Urothelium cell line (cell line): ENCODE measurements at places on chromosomes 16 and 17.

- no peak for DNase-seq
Observed at GRCh38 chr17:54085934-54086333, 263.2 kb downstream of the KIF2B start.

DNA sequence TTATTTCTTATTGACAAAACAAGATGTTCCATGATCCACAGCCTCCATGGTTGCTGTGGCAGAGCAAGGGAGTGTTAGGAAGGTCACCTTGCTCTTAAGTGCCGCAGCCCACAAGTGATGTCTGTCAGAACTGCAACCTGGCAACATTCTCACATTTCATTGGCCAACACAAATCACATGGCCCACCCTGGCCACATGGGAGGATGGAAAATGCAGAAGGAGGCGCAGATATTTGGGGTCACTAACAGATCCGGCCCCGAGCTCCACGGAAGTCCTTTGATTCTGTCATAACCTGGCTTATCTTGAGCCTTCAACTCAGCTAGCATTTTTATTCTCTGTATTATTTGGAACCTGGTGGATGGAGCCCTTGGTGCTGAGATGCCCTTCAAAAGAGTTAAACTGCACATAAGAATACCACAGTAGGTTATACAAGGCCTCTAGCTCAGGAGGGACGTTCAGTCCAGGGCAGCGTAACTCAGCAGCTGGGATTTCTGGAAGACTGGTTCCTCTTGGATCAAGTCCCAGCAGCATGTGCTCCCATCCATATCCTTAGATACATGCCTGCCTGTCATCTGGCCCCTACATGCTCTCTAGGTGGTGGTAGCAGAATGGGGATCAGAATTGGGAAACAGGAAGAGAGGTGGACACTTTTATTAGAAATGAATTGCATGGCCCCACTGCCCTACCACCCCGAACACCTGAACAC lies 508.1 kb downstream of the HAPSTR1 start:
- no peak for DNase-seq

- no peak for DNase-seq
Observed at GRCh38 chr16:67028167-67028695, 718 bp upstream of the CBFB start.

DNA sequence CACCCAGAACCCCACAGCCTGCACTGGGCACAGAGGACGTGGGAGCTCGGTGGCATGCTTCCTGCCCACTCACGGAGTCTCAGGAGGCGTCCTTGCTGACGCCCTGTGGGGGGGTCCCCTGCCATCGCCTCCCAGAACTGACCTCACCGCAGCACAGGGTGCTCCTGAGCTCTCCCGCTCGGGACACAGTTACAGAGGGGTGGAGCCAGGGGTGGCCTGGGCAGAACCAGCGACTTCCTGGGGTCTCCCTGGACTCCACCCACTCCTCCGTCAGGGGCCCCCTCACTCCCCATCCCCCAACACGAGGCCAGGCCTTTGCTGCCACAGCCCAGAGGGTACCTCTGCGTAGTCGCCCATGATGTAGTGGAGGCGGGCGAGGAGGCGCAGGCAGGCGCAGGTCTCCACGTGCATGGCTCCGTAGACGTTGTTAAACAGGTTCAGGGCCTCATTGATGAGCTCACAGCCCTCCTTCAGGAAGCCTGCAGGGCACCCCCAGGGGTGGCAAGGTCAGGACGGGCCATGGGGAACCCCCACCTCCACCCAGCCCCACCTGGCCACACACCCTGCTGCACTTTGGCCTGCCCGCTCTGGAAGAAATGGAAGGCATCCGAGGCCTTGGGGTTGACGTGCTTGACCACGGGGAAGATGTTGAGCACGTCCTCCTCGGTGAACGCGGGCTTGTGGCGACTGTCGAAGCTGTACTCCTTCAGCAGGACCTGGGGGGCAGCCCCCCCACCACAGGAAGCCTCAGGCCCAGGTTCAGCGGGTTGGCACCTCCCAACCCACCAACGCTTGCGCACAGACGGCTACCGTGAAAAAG lies 17.8 kb downstream of the CLUH start:
- DNase-seq, result no peak

- no peak for DNase-seq
Observed at GRCh38 chr16:56488035-56488434, 31.8 kb downstream of the BBS2 start.

GRCh38 chr17:71740866-71741265 lies 380.0 kb upstream of the SOX9 start:
- no peak for DNase-seq
